Ovary (tissue), 10 donors: ENCODE measurements at places on chromosomes 3 and 15. TPM values are rescaled to one million over a fixed set of nuclear protein-coding genes. Genes with fewer than 3 reads are reported as not detected.

- DNase-seq = no peak
Observed at GRCh38 chr3:143363949-143364348, 244.4 kb downstream of the CHST2 start.

GRCh38 chr15:84819291-84819768 is 2.2 kb downstream of the ALPK3 start:
- no peak for DNase-seq

GRCh38 chr3:140223631-140224030 is 288.6 kb downstream of the CLSTN2 start:
- no peak for DNase-seq

CERS3 gene
- not detected for polyA plus RNA-seq

- DNase-seq = no peak
Observed at GRCh38 chr3:8517487-8517886, 15.9 kb downstream of the LMCD1 start.

SKOR1 gene
- polyA plus RNA-seq = 0.67 TPM
